HEK293T (cell line): ENCODE measurements at places on chromosomes 13 and 19.

GRCh38 chr13:29805994-29806979 is 44.1 kb downstream of the UBL3 start:
- no peak for DNase-seq

GRCh38 chr19:1282588-1283206 is 3.0 kb upstream of the EFNA2 start:
- no peak for DNase-seq

GRCh38 chr19:33988601-33989000 is 183.7 kb upstream of the LSM14A start:
- no peak for DNase-seq

GRCh38 chr13:105139380-105140285 is 1395.8 kb downstream of the EFNB2 start:
- peak; percentile 12 for DNase-seq

DNA sequence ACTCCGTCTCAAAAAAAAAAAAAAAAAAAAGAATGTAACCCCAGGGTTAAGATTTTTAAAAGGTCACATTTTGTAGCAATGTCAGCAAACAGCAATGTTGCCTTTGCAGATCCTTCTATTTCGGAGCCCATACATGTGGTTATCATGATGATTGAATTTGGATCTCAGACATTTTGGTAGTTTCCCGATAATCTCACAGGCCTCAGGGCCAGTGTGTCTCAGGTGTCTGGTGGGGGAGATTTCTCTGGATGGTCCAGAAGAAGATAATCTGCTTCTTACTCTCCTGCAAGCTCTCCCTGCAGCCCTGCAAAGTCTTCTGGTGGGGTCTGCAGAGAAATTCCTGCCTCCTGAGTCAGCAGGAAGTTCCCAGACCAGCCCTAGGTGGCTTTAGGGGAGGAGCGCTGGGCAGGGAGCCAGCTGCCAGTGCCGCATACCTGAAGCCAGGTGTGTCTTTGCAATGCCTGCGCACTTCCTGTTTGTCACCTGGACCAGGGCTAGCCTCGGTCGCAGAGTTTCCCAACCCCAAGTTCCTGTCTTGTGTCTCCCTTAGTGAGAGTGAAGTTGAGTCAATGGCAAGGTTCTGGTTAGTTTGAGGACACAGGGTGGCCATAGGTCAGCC is 1.4 kb downstream of the SH2D3A start:
- DNase-seq = no peak

GRCh38 chr19:37979547-37980082 is 72.6 kb downstream of the SIPA1L3 start:
- DNase-seq = peak; percentile 21

DNA sequence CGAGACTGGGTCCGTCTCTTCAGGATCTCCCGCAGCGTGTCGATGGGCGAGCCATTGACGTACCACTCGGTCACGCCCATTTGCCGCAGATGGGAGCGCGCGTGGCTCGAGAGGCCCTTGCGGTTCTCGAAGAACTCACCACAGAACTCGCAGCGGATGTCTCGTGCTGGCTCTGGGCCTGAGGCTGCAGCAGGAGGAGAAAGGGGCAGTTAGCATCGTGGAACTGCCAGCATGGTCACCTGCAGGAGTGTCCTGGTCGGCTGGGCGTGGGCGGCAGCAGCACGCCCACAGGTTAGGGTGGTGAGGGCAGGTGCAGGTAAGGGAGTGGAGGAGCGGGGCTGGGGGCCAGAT is 8.5 kb upstream of the AKAP8L start:
- DNase-seq = no peak

DNA sequence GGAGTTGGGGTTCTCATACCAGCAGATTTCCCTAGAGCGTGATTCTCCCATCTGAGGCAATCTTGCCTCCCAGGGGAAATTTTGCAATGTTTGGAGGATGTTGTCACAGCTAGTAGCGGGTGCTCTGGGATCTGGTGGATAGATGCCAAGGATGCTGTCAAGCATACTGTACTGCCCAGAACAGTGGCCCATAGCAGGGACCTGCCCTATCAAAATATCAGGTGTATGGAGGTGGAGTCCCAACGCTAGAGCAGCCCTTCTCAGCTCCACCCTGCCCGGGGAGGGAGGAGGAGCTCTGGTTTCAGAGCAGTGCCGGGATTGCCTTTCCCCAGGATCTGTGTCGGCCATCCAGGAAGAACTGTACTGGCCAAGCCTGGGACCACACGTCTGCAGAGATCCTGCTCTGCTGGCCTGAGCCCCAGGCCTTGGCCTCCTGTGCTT is 10.9 kb upstream of the QTRT1 start:
- no peak for DNase-seq

- DNase-seq = no peak
These were observed 19.6 kb downstream of the HMGB1 start for GRCh38 chr13:30446126-30446500.

- DNase-seq = no peak
These were observed 2.0 kb upstream of the GPR18 start for GRCh38 chr13:99260216-99260615.

- DNase-seq = no peak
These were observed 78.6 kb downstream of the DCT start for GRCh38 chr13:94400874-94401273.

DNA sequence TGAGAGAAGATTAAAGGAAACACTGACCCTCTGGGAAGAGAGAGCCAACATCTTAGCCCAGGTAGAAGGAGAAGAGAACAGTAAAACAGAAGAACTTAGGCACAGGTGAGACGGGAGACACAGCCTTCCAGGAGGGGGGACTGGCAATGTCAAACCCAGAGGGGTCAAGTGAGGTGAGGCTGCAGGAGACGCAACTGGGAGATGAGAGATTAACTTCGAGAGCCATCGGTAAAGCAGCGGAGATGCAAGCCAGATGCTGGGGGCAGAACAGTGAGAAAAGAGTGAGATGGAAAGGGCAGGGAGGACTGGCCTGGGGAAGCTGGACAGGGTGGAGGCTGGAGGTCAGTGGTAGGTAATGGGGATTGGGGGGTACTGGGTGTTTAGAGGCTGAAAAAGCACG is 5.2 kb downstream of the INSR start:
- DNase-seq = no peak

GRCh38 chr13:60288569-60288968 is 108.5 kb upstream of the TDRD3 start:
- DNase-seq = no peak
